OCI-LY7 (cell line): ENCODE measurements at places on chromosomes 5 and 9.
A peak's percentile ranks its signal among the peaks of the same experiment; 100 is the strongest.

GRCh38 chr5:127136908-127137307 lies 63.6 kb upstream of the C5orf63 start:
- DNase-seq, result peak; percentile 3

DNA sequence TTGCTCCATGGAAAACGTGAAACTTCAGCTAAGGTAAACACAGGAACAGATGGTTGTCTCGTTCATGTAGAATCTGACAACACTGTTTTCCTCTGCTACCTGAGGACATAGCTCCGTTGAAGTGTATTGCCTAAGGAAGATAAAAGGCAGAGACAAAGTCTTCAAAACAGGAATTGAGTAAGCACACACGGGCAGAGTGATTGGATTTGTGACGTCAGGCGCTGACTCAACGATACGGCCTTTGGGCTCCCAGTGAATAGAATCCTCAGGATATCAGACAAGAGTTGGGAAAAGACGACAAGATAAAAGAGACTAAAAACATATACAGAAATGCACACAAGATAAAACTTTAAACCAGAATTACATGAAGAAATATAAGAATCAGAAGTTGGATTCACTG lies 787.1 kb upstream of the CTNND2 start:
- no peak for DNase-seq

GRCh38 chr5:142677198-142677597 lies 8.7 kb downstream of the FGF1 start:
- DNase-seq, result no peak

- DNase-seq, result no peak
These were observed 128.4 kb upstream of the IER5L start for GRCh38 chr9:129306318-129306973.

DNA sequence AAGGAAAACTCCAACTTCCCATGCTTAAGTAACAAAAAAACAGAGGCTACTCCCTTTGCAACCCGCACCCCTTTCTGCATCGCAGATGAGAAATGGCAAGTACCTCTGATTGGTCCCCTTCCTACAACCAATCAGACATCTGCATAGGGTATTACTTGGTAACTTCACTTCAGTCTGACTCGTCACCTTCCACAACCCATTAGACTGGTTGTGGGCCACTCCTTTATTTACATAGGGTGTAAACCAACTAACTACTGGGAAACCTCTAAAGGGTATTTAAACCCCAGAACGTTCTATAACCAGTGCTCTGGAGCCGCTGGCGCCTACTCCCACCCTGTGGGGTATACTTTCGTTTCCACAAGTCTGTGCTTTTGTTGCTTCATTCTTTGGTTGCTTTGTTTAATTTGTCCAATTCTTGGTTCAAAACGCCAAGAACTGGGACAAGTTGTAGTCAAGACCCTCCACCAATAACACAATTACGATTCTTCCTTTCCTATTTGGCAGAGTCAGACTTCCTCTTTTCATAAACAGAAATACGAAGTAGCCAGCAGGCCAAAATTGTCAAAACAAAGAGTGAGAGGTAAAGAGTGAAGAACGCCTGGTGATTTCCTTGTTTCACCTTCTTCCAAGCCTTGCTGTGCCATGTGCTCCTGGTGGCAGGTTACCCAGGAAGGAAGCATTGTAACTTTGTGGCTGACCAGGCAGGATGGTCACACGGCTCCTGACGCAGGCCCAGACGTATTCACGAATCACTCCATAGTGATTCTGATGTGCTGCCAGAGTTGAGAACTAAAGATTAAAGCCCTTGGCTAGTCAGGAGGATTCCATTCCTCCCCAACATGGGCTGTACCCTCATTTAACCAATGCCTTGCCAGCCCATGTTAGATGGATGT lies 477.4 kb downstream of the ARHGEF28 start:
- no peak for DNase-seq

GRCh38 chr9:91246846-91247245 lies 114.9 kb downstream of the AUH start:
- DNase-seq, result no peak

- DNase-seq, result no peak
These were observed 1072.4 kb upstream of the CDH6 start for GRCh38 chr5:30121043-30121442.

GRCh38 chr5:58240322-58240721 lies 219.6 kb downstream of the PLK2 start:
- no peak for DNase-seq

- DNase-seq, result no peak
These were observed 104.0 kb downstream of the FSTL4 start for GRCh38 chr5:133508331-133508730.

- DNase-seq, result peak; percentile 32
These were observed 1016.3 kb upstream of the SEMA6A start for GRCh38 chr5:117590944-117591343.

GRCh38 chr9:125649826-125650225 lies 57.2 kb downstream of the MAPKAP1 start:
- DNase-seq, result no peak

DNA sequence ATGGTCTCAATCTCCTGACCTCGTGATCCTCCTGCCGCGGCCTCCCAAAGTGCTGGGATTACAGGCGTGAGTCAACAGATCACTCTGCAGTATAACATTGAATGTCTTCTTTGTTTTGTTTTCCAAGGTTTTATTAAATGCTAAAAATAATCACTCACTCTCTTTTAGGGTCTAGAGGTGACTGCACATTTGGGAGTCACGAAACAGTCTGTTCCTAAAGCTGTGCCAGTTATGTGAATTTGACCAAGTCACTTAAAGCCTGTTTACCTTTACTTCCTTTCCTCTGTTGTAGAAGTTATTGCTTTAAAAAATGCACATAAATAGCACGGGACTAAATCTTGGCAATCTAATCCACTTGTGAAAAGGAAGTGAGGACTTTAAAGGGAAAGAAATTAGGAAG lies 304.9 kb upstream of the PTGER4 start:
- DNase-seq, result no peak

GRCh38 chr9:95007226-95007869 lies 280.8 kb downstream of the AOPEP start:
- no peak for DNase-seq

GRCh38 chr5:173668910-173669309 lies 52.5 kb upstream of the BOD1 start:
- DNase-seq, result no peak

GRCh38 chr5:139925650-139926640 lies 117.2 kb downstream of the NRG2 start:
- DNase-seq, result no peak

- DNase-seq, result no peak
These were observed 1.5 kb upstream of the NSMF start for GRCh38 chr9:137460363-137461315.

GRCh38 chr5:126143622-126144021 lies 279.6 kb upstream of the GRAMD2B start:
- DNase-seq, result no peak

- peak; percentile 56 for DNase-seq
These were observed at the start of gene PCDHB9 for GRCh38 chr5:141186897-141187512. Gene PCDHB9, plus strand, starts transcription at chr5:141187161. Its CDS starts 158 bp downstream, at chr5:141187319.

GRCh38 chr5:76528547-76529331 lies 94.5 kb downstream of the F2RL2 start:
- DNase-seq, result no peak

DNA sequence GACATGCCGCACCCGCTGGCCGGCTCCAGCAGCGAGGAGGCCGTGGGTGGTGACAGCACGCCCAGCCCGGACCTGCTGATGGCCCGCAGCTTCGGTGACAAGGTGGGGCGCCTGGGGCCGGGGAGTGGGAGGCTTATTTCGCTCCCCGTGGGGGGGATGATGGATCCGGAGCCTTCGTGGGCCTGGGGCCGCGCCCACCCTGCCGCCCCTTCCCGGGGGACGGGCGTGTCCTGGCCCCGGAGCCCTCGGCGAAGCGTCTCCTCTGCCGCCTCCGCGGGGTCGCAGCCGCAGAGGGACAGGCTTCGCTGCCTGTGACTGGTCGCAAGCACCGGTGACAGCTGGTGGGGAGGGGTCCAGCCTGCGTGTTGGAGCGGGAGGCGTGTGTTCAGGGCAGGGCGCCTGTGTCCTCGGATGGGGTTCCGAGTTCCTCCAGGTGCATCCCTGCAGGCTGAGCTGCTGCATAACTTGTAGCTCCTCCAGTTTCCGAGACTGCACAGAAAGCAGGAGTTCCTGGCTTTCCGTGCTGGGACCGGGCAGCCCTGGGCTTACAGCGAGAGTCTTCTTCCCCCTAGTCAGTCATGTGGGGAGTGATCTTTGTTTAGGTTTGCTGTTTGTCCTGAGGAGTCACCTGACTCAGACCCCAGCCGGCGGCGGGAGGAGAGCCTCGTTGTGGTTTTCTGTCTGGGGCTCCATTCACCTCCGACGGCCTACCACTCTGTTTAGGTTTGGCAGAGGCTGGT lies 666 bp downstream of the SNX30 start:
- peak; percentile 81 for DNase-seq
